ENCODE measurements at places on chromosomes 4 and X.

DNA sequence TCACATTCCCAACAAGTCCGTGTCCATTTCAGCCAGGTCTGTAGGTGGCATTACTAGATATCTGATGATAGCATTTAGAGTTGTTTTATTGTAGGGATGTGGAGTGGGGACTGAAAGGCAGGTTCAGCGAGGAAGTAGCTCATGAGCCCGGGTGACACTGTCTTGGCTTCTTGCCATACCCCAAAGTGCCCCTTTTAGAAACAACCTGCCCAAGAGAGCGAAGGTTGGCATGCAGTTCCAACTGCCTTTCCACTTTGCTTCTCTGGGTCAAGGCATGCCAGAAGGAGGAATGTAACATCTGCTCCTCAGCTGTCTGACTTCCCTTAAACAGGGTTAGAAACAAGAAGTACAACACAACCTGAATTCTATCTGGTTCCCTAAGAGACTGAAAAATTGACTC, 9.0 kb downstream of the GRIA3 start:
- DNase-seq = no peak

DNA sequence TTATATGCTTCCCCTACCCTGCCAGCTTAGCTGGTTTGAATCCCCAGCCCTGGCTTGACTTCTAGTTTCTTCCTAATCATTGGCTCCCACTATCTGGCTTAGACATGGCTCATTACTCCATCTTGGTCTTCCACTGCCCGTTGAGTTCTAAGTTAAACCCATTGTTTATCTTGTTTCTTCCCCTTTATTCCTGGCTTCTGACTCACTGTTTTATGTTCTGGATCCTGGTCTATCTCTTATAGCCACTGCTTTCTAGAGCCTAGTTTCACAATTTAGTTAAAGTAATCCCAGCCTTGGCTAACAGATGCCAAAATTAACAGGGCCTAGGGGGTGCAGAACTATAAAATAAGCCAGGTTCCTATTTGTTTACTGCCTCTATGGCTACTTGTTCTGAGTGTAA, 120.9 kb downstream of the ARHGEF9 start:
- no peak for DNase-seq

GRCh38 chrX:71622032-71622575, 3.8 kb upstream of the CXCR3 start:
- DNase-seq = no peak

GRCh38 chr4:129545599-129546278, 449.8 kb downstream of the C4orf33 start:
- DNase-seq = no peak

DNA sequence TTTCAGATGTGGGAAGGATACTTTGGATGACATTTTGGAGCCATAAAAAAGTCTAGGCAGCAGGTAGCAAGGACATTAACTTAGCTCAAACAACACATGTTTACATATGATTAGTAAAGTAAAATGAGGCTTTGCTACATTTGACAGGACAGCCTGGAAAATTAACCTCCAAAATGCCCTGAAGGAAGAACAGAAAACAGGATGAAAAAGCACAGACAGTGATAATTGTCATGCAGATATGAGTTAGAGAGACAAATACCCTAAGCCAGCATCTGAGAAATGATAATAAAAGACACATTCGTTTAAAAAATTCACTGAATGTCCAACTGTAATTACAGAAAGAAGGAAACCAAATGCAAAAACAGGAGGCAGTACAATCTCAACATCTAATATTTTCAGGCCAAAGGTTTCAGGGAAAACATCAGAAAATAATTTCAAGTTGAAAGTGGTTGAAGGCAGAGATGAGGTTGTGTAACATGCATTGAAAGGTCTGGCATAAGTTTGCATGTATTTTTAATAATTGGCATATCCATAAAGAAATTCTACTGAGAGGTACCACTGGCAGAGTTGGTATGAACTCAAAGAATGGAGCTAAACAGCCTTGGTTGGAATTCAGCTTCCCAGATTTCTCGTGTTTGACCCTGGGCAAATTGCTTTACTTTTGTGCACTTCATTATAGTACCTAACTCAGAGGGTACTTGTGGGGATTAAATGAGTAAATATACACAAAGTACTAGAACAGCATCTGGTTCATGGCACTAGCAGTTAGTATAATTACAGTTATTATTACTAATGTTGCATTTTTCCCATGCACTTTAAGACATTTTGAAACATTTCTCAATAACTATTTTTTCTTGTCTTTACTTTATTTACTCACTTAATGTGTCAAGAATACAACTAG, 54.4 kb upstream of the MAP9 start:
- no peak for DNase-seq

- no peak for DNase-seq
These were observed 12.8 kb downstream of the SCD5 start for GRCh38 chr4:82785611-82786400.

DNA sequence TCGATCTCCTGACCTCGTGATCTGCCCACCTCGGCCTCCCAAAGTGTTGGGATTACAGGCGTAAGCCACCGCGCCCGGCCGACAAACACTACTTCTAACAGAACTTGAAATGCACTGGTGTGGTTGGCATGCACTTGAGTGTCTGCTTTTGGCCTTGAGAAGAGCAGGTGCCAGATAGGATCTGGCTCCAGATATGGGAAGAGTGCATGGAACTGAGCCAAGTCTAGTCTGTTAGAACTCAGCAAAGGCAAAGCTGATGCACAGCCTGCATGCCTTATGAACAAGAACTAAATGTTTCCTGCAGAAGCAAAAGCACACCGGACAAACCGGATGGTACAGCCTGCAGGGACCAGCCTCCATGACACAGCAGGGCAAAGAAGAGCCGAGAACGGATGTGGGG, 35.1 kb upstream of the TBL1X start:
- no peak for DNase-seq

DNA sequence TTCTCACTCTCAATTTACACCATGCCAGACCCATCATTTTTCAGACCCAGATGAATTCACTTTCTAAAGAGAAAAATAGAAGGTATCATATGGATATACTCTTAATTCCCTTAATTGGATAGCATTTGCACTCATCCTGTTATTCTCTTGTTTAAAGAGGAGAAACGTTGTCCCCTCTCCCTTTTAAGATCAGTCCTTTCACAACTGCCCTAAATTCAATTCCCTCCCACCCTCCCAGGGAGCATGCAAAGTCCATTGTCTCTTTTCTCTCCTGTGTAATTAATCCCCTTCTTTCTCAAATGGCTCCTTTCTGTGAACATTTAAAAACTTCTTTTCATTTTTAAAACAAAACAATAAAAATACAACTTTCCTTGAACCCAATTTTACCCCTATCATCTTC, 124.7 kb upstream of the TLL1 start:
- DNase-seq = no peak

DNA sequence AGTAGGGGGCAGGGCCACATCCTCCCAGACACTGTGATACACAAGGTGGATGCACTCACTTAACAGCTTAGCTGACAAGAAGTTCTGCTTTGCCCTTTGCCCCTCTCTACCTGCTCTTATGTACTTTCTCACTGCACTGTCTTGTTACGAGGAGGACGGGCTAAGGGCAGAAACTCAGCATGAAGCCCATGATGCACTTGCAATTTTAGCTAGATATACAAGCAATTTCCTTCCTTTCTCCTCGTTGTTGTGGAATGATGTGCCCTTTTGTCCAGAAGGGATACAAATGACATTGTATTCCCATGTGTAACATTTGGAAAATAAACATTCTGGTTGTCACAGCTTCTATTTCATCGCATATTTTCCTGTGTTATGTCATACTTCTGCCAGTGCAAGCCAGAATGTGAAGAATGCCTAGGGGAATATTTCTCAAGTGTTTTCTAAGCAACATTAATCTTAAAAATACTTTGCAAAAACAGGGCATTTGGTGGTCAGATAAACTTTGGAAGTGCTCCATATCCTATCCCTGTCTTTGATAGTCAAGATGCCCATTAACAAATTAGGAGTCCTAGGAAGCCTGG, 47.2 kb downstream of the MAOA start:
- no peak for DNase-seq

DNA sequence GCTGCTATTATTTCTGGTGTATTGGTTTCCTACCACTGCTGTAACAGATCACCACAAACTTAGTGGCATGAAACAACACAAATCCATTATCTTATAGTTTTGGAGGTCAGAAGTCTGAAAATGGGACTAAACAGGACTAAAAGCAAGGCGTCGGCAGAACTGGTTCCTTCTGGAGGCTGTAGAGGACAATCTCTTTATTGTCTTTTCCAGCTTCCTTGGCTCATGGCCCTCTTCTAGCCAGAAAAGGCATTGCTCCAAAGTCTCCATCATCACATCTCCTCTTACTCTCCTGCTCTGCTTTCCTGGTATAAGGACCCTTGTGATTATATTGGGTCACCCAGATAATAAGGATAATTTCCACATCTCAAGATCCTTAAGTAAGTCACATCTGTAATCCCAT, 121.9 kb downstream of the CLCN4 start:
- no peak for DNase-seq

GRCh38 chrX:126557151-126557550, 4.5 kb upstream of the DCAF12L1 start:
- DNase-seq = no peak

GRCh38 chrX:150308532-150309157, 54.5 kb upstream of the MAMLD1 start:
- DNase-seq = no peak

GRCh38 chr4:32771491-32771890, 2051.3 kb downstream of the PCDH7 start:
- no peak for DNase-seq

DNA sequence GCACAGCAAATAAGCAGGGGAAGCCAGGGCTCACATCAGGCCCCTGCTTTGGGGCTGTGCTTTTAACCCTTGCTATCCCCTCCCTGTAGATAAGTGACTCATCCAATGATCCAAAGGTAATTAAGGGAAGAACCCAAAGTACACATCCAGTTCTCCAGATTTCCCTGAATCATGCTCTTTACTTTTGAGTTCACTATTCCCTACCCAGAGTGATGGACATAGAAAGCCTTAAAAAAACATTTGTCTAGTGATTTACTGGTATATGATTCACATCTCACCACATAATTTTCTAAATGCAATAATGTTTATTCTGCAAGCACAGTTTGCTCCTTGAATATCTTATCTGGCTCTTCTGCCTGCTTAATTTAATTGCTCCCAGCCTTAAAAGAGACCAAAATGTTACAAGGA, 136.2 kb downstream of the PPP3CA start:
- DNase-seq = no peak

DNA sequence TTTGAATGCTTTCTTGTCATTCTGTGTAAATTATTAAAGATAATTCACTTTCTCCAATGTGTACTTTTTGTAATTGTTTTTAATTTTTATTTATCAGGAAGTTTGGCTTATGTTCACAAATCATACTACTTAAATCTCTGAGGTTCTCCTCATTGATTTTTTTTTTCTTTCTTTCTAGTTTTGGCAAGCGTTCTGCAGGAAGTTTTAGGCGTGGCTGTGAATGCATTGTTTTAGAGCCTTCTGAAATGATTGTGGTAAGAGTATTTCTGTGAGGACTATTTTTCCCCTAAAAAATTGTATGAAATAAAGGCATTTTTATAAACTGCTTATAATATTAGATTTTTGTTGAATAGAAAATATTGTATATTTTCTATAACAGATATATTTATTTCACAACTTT, 135.8 kb downstream of the RAPGEF2 start:
- no peak for DNase-seq

All from activated naive CD8-positive, alpha-beta T cell treated with anti-CD3 and anti-CD28 coated beads, Interleukin-2, amount 50 U/mL, for 16 hours (primary cell).